ENCODE measurements at places on chromosomes 7 and 10.

DNA sequence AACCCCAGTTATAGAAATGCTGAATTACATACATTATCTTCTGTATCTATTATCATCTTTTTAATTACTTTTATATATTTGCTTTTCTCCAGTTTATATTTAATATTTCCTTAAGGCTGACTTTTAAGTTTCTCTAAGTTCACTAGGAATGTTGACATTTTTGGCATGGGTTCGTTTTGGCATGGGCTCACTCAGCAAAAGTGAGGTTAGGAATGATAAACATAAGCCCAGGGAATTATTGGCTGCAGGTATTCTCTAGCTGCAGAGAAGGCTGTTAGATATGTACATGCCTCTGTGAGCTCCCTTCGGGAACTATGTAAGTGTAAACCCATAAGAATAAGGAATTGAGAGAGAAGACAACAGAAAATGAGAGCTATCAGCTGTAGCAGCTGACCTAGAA lies 63.6 kb upstream of the RAB18 start:
- no peak for DNase-seq

DNA sequence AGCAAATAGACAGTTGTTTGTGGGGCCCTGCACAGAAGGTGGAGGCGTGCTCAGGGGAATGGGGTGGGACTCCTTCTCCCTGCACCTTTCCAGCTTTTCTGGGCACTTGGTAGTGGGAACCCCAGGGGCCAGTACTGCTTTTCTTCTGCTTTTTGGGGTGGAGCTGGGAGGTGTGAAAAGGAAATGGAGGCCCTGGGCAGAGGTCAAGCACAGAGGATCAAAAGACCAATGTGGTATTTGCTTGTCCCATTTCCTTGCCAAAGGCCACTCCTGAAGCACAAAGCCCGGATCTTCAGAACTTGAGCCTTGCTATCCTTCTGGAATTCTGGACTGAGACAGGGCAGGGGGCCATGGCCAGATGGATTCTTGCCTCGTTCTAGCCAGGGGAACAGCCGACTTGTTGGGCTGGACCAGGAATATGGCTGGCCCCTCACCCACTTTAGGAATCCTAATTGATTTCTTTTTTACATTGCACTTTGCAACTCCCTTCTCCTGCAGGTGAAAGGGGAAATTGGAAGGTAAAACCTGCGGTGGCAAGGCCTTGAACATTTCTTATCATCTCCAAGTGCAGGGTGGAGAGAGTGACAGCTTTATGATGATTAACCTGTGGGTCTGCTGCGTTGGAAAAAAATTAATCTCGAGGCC lies 26.5 kb downstream of the ADRA2A start:
- no peak for DNase-seq

GRCh38 chr10:18202680-18203460 lies 62.6 kb downstream of the CACNB2 start:
- no peak for DNase-seq

DNA sequence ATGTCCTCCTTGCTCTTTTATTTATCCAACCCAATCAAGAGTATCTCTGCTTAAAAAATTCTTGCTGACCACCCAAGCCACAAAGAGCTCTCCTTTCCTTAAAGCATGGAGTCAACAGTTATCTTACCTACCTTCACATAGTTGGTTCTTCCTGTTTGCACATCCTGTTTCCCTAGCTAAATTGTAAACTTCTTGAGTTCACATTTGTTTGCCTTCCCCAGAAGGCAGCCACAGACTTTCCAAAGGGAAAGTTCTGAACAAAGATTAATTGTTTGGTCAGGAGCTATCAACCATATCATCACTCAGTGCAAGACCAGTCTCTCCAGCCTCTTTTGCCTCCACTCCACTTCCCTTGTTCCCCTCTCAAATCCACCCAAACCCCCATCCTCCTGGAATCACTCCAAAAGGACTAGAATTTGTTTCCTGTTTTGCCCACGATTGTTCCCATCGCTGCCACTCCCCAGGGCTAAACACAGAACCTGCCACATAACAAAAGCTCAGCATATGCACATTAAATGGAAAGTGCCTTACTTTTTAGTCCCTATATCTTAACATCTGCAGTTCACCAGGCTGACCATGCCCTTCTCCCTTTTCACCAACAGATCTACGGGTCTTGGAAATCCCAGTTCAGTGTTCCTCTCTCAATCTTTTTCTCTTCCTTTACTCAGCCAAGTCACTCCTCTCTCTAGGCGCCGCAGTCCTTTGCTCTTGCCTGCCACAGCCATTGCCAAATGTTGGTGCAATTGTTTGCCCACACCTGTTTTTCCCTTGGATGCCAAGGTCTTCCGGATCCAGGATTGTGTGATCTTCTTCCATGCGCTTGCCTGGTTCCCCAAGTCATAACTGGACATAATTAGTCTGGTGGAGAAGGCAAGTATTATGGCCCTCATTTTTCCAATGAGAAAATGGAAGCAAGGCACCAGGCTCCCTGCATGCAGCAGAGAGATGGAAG lies 265.5 kb downstream of the KCNMA1 start:
- no peak for DNase-seq

DNA sequence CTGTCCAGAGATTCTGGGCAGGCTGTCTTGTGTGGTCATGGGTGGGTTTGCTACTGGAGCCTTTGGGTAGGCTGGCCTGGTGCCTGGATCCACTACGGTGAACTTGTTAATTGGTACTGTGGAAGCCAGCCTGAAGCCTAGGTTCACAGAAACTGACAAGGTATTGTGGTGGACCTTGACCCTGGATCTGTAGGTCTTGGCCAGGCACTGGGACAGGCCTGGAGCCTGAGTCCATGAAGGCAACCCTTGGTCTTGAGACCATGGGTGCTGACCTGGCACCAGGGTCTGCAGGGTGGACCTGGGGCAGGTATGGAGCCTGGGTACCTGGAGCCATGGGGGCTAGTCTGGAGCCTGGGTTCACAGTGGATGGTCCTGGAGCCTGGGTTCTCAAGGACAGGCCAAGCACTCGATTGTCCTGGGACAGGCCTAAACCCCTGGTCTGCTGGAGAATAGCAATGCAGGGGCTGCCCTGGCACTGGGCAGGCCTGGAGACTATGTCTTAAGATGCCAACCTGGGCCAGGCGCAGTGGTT lies 85.8 kb downstream of the CCDC3 start:
- DNase-seq, result no peak

Measured in NCI-H1417 (cell line).